CD4-positive, alpha-beta T cell treated with Interleukin-2 at 100 ng/mL for 4 hours (primary cell): ENCODE measurements at places on chromosomes 1 and 21.
A peak's percentile ranks its signal among the peaks of the same experiment; 100 is the strongest.

GRCh38 chr1:230087028-230087716 is 20.1 kb downstream of the GALNT2 start:
- DNase-seq: no peak

- DNase-seq: no peak
These were observed 57.9 kb upstream of the SLC5A9 start for GRCh38 chr1:48164571-48164970.

GRCh38 chr1:29414086-29414485 is 177.8 kb downstream of the PTPRU start:
- DNase-seq: no peak

DNA sequence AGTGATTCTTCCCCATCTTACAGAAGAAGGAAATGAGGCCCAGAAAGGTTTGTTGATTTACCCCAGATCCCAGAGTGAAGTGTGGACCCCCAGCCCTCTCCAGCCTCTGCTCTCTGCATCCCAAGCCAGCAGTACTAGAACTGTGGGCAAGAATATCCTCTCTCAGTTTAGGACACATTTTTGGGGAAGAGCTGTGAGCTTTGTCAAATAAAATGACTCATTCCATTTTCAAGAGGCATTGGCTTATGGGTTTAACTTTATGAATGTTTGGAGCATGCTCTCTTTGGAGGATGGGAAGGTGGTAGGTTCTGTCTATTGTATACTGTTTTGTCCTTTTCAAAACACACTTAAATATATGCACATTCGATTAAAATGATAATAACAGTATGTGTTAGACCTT is 70.6 kb upstream of the CNTN2 start:
- DNase-seq: no peak

- no peak for DNase-seq
These were observed 2.4 kb downstream of the PEAR1 start for GRCh38 chr1:156895927-156896326.

GRCh38 chr1:162385702-162386101 is 4.2 kb downstream of the C1orf226 start:
- no peak for DNase-seq

GRCh38 chr1:16905110-16905867 is 9.5 kb downstream of the RNU1-2 start:
- peak; percentile 37 for DNase-seq

DNA sequence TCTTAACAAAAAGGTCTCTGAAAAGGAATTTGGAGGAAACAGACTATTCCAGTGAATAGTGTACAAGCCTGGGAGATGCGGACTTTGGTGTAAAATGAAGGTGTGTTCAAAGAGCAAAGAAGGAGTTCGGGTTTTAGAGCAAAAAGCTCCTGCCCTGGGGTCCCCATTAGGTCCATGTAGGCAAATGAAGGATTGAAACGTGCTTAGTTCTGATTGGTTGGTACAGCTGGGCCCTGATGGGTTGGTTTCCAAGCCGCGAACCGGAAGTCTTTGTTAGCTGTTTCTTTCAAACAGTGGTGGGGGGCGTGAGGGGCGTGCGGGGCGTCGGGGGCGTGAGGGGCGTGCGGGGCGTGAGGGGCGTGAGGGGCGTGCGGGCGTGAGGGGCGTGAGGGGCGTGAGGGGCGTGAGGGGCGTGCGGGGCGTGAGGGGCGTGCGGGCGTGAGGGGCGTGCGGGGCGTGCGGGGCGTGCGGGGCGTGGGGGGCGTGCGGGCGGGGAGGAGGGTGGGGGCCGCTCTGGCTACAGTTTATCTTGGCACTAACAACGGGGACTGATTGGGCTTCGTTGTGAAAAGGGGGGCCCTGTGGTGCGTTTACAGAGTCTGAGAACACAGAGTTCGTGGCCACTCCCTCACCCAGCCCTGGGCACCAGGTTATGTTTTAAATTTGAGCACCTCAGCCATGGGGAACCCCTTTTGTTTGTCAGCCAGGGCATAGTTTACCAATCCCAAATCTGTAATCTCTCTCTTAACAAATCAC is 29.4 kb downstream of the LRRC3 start:
- DNase-seq: no peak

- DNase-seq: no peak
These were observed 9.7 kb upstream of the ATAD3B start for GRCh38 chr1:1461721-1462317.

- no peak for DNase-seq
These were observed 361.5 kb downstream of the KIF26B start for GRCh38 chr1:245516284-245516759.

GRCh38 chr1:185059950-185060571 is 14.7 kb downstream of the RNF2 start:
- no peak for DNase-seq

- DNase-seq: no peak
These were observed 2.3 kb upstream of the CTNNBIP1 start for GRCh38 chr1:9912264-9912936.

GRCh38 chr1:17658837-17659236 is 96.3 kb upstream of the ACTL8 start:
- DNase-seq: no peak
